Fibroblast of mammary gland (primary cell): ENCODE measurements at places on chromosomes 2 and 18.

- no peak for DNase-seq
Observed at GRCh38 chr2:111176388-111176787, 55.7 kb downstream of the BCL2L11 start.

GRCh38 chr2:231189571-231190495 lies 8.6 kb upstream of the ARMC9 start:
- peak; percentile 62 for DNase-seq

DNA sequence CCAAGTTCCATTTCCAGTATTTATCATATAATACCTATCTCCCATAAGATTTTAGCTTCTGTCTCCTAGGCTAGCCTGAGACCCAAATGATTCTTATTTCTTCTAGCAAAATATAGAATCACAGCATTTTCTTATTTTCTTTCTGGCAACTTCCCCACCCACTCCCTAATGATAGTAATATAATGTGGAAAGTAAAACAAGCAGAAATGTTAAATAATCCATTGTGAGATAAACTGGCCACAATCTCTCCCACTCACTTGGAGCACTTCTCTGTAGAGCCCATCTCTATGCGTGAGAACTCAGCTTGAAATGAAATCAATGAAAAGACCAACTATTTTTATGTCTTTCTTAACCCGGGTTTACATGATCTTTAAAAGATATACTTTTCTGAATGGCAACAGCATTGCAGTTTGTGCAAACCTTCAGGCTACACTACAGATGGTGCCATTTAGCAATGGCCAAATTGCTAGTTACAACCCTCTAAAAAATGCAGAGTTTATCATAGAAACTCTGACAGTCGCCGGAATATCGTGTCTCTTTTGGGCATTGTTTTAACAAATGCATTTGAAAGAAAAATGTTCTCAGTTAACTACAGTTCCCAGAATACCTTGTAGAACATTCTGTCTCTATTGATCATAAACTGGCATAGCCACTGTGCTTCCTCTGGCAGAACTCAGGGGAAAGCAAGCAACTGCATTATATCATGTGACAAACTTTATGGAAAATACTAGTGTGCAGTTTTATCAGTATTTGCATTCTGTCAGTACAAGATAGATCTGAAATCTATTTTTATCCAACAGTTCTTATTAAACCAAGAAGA lies 1407.4 kb upstream of the ZEB2 start:
- peak; percentile 14 for DNase-seq

DNA sequence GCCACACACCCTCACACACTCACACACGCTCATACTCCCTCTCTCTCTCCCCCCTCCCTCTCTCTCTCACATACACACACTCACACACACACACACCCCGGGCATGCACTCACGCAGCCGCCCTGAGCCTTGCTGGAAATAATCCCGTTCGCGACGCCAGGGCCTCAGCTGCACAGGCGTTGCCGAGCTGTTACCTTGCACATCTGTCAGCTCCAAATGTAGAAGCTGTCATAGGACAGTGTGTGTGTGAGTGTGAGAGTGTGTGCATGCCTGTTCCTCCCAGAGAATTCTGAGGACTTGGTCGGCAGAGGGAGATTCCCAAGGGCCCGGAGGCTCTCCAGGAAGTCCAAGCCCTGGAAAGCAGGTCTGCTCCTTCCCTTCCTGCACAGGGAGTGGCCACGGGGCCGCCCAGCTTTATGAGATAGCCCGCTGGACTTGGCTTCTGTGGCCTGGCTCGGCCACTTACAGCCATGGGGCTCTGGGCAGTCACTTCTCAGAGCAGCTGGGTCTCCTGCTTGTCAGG lies 8.6 kb downstream of the SPR start:
- peak; percentile 44 for DNase-seq

GRCh38 chr2:204437408-204437807 lies 107.9 kb upstream of the PARD3B start:
- DNase-seq: no peak

DNA sequence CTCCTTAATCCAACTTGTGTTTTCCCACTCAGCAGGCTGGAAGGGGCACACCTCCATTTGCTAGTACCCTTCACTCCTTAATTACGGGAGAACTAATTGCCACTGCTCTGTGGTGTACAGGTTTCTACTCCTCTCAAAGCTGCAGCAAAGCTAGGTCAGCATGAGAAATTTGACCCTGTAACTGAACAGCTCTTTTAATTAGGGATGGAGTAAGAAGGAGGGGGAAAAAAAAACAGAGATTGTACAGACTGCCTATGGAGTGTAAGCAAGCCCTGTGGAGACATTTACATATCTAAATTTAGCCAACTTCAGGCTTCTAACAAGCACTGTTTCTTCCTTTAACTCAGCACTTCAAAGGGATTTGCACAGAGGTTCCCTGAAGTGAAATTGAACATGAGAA lies 629.7 kb upstream of the SETBP1 start:
- DNase-seq: no peak

DNA sequence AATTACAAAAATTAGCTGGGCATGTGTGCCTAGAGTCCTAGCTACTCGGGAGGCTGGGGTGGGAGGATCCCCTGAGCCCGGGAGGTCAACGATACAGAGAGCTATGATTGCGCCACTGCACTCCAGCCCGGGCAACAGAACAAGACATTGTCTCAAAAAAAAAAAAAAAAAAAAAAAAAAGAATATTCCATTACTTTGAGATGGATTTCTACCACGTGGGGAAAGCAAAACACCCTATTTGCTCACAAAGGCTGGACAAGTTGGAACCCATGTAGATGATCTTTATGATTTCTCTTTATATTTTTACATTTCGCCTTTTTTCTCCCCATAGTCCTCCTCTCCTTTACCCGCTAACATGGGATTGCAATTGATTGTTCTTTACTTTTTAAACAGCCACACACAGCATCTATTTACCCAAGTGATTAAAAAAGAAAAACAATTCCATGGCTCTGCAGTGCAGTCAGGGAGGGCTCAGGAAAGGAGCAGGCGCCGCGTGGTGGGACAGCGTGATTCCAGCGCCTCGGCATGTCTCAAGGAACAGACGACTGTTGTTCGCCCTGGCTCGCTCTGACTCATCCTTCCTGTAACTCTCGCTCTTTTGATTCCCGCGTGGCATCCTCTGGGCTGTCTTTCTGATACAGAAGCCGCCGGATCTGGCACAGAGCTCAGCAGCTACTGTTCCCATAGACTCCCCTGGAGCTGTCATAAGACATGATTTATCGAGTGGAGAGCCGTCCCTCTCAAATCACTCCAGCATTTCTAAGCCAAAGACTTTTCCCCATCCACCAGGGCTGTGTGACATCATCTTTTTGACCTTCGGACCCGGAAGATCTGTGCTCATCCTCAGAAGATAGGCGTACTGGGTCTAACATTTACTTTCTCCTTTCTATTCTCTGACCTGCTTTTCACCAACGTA lies 230.4 kb upstream of the AGAP1 start:
- peak; percentile 95 for DNase-seq

GRCh38 chr2:177553176-177553884 lies 160.8 kb downstream of the AGPS start:
- DNase-seq: peak; percentile 54

DNA sequence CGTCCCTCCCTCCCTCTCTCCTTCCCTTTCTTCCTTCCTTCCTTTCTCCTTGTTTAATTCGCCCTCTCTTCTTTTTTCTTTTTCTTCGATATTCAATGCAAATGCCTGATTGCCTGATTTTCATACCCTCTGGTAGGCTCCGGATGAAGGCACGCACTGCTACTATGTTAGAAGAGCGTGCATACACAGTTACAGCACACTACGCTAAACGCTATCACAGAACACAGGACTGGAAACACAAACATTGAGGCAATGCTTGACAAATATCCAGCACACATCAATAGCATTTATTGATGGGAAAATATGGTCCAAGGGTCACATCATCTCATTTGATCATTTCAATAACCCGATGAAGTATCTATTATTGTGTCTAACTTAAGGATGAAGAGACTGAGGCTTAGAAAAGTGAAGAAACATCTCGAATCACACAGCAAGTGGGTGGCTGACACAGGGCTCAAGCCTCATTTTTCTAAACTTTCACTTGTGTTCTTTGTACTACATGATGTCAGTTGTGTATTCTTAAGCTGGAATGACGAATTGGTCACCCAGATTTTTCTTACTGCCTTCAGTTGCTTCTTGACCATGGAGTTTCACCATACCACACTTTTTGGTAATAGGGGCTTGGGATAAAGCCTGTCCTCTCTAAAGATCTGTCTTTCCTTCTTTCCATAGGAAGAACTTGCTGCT lies 101.8 kb downstream of the TRIB2 start:
- DNase-seq: peak; percentile 87

GRCh38 chr18:12416098-12416729 lies 8.5 kb downstream of the PRELID3A start:
- DNase-seq: no peak

- DNase-seq: peak; percentile 22
Observed at GRCh38 chr2:241703032-241703604, 1.3 kb downstream of the ING5 start.

DNA sequence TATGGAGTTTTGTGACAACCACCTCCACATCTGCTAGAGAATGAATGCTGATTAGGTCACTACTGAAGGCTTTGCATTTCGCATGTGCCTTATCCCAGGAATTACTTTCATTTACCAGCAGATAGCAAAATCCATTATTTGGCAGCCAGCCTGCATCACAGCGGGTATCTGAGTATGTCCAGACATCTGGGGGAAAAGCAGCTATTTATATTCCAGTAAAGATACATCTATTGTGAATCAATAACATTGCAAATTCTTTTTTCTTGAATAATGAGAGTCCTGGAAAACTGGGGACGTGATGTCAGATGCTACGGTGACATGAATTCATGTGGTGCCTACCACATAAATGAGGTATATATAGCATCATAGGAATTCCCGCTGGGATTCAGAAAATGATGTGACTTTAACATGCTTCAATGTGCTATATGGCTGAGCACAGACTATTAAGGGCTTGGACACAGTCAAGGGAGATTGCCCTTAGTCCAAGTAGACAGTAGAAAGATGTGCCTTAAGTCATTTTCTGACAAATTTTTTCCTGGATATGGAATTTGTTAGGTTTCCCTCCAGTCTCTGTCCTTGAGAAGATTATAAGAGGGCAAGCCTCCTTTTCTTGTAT lies 84.2 kb upstream of the CD302 start:
- peak; percentile 8 for DNase-seq

DNA sequence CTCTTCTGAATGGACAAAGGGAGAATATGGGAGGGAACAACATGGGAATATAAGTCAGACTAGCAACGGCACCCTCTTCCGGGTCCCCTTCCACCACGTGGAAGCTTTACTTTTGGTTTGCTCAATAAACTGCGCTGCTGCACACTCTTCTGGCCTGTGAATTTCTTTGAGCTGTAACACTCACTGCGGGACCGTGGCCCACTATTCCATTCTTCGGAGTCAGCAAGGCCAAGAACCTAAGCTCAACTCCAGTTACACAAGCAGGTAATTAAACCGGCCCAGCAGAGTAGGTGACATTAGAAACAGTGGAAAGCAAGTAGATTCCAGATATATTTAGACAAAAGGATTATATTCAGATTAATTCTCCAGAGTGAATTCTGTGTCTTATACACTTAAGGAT lies 697.4 kb upstream of the NXPH2 start:
- DNase-seq: no peak

DNA sequence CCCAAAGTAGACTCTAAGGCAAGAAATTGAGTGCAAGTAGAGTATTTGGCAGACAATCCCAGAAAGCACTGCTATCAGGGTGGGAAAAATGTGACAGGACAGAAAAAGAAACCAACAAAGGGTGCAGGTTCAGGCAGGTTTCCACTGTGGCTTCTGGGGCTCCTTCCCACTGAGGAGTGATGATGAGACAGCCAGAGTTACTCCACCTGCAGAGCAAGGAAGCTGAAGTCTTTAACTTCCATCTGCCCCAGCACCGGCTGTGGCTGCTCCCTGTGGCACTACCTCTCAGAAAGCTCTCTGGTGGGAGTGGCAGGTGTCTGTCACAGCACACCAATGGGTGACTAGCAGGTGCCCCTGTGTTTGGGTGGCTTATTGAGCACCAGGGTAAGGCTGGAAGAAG lies 37.6 kb upstream of the ACKR3 start:
- DNase-seq: no peak

- no peak for DNase-seq
Observed at GRCh38 chr18:32771871-32772580, 797 bp downstream of the KLHL14 start.

- DNase-seq: peak; percentile 36
Observed at GRCh38 chr18:42192251-42193248, 237.5 kb downstream of the PIK3C3 start.

DNA sequence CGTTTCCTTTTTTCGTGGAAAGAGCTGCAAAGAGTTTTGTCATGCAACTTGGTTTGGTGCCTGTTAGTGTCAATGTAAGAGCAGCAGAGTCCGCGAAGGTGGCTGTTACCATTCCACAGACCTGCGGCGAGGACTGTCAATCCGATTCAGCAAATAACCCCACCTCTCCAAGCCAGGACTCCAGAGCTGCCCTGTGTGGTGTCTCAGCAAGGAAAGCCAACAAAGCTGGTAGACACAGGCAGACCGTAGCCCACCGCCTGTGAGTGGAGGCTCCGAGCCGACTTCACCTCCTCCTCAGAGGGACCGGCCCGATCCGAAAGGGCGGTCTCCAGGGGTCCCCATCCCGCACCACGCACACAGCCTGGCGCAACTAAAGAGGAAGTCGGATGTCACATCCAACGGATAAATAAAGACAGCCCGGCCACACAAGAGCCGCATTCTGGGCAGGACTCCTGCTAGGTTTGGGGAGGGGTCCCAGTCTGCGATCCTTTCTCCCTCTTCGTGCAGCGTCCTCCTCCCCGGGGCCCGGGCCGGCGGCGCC lies 819 bp downstream of the ANKRD44 start:
- no peak for DNase-seq
